ENCODE measurements at places on chromosomes 5 and 9. TPM values are rescaled to one million over a fixed set of nuclear protein-coding genes. Genes with fewer than 3 reads are reported as not detected.

Gene EDIL3
- total RNA-seq = 44.8 TPM

Gene KIAA0825
- 2.7 TPM for total RNA-seq

Gene IGIP
- total RNA-seq = 9.1 TPM

Gene OBP2B
- not detected for total RNA-seq

Gene NFIL3
- total RNA-seq = 17.7 TPM

Gene C8G
- total RNA-seq = 0.32 TPM

Gene CDC14B
- total RNA-seq = 29.9 TPM

Gene MARCHF11
- not detected for total RNA-seq

Gene PDGFRB
- 71.1 TPM for total RNA-seq

Gene C9orf153
- total RNA-seq = 0.32 TPM

Gene ZSWIM6
- total RNA-seq = 10.9 TPM

Gene SLC6A3
- not detected for total RNA-seq

Gene CAVIN4
- 1.6 TPM for total RNA-seq

Gene PCDH1
- total RNA-seq = under 0.01 TPM

Gene LHFPL2
- total RNA-seq = 46.3 TPM

Gene IFNK
- not detected for total RNA-seq

Gene PCDHA1
- total RNA-seq = under 0.01 TPM

Gene FOXI1
- not detected for total RNA-seq

Gene C9
- total RNA-seq = 0.16 TPM

Gene BTNL3
- not detected for total RNA-seq

Gene SOX30
- total RNA-seq = not detected

Gene HABP4
- total RNA-seq = 25.2 TPM

Gene KCNIP1
- total RNA-seq = not detected

Gene PTGS1
- 18.6 TPM for total RNA-seq

Gene ORM1
- not detected for total RNA-seq

Gene SLC36A3
- not detected for total RNA-seq

Gene DEPDC1B
- 1.0 TPM for total RNA-seq

Gene SLC36A2
- total RNA-seq = not detected

Gene MRPL50
- 11.0 TPM for total RNA-seq

Gene PALM2AKAP2
- 1.9 TPM for total RNA-seq

Gene ELAVL2
- under 0.01 TPM for total RNA-seq

Gene PCDHB10
- total RNA-seq = 1.4 TPM

Gene FOXD4L6
- not detected for total RNA-seq

Gene PCDHA12
- under 0.01 TPM for total RNA-seq

Gene KLF9
- total RNA-seq = 22.5 TPM

Gene SLC36A1
- 6.5 TPM for total RNA-seq

Gene NUDT2
- total RNA-seq = 55.0 TPM

Gene IFNA6
- total RNA-seq = not detected

All from bronchial smooth muscle cell (primary cell).